ENCODE measurements at places on chromosomes 1 and 21. TPM values are rescaled to one million over a fixed set of nuclear protein-coding genes. Genes with fewer than 3 reads are reported as not detected.

The KCNE1 gene
- 1.8 TPM for total RNA-seq

The IL22RA1 gene
- 0.21 TPM for total RNA-seq

The CYP4A22 gene
- total RNA-seq = not detected

The LCE3E gene
- total RNA-seq = not detected

The RAB13 gene
- 62.2 TPM for total RNA-seq

The PLPPR5 gene
- 0.53 TPM for total RNA-seq

The S100A7A gene
- total RNA-seq = not detected

The NECTIN4 gene
- total RNA-seq = not detected
